ENCODE measurements at places on chromosomes 11 and 22.

- DNase-seq = no peak
- no peak overlapping the region for H3K27ac ChIP-seq
- H3K4me3 ChIP-seq = no peak overlapping the region
- no peaks in the 10 kb centered on the region for H3K27me3 ChIP-seq
Observed at GRCh38 chr11:109911488-109911887, 181.7 kb upstream of the ZC3H12C start.

DNA sequence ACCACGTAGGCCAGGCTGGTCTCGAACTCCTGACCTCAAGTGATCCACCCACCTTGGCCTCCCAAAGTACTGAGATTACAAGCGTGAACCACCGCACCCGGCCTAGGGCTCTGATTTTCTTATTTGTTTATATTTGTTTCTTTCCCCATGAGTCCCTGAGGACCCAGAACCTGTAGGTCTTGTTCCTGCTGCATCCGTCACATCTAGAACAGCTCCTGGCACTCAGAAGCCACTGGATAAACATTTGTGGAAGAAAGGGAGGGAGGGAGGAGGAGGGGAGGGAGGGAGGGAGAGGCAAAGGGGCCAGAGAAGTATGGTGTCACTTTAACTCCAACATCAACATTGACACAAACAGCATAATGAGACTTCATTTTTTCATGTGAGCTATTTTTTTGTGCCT lies 67.7 kb downstream of the CELSR1 start:
- peaks cover 12% of the 10 kb centered on the region for H3K4me1 ChIP-seq
- H3K36me3 ChIP-seq = peaks cover 1% of the 10 kb centered on the region
- peaks cover 10% of the 10 kb centered on the region for H3K27me3 ChIP-seq
- no peak for DNase-seq
- H3K4me3 ChIP-seq = no peak overlapping the region
- no peak overlapping the region for H3K27ac ChIP-seq

DNA sequence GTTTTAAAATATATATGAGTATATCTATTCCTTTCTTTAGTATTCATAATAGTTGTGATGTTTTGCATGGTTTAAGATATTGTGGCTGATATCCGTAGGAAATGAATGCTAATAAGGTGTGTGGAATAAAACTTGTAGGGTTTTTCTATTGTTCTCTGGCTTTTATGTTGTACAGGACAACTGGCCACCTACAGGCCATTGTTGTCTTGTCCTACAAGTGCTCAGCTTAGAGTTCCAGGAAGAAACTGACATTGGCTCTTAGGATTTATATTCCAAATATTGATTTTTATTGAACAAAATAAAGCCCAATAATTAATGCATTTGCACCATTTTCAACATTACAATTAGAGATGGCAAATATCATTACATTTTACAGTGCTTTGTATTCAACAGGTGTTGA lies 512.8 kb upstream of the TENM4 start:
- H3K27ac ChIP-seq = no peak overlapping the region
- H3K4me1 ChIP-seq = no peaks in the 10 kb centered on the region
- H3K36me3 ChIP-seq = peaks cover 1% of the 10 kb centered on the region

DNA sequence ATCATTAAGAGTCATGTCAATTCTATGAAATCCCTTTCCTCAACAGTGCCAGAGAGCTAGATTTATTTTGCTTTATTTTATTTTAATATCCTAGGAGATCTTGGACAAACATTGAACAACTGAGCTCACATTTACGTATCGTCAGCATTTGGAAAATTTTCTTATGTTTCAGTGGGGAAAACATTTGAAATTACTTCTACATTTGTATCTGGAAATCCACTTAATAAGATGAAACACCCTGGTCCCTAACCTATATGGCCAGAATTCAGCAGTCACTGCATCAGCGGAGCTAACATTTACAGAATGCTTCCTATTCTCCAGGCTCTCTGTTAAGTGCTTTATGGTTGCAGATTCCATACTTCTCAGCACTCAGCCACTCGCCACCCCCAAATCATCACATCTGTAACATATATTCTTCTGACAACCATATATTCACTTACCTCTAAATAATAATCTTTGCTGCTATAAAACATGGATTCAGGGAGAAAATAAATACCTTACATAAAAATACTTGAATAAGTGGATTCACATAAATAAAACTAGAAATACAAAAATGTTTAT lies 773.9 kb downstream of the JRKL start:
- H3K4me3 ChIP-seq = no peak overlapping the region
- peaks cover 3% of the 10 kb centered on the region for H3K4me1 ChIP-seq
- H3K27ac ChIP-seq = no peak overlapping the region
- no peak for DNase-seq
- no peaks in the 10 kb centered on the region for H3K36me3 ChIP-seq

- no peak for DNase-seq
- H3K27ac ChIP-seq = no peak overlapping the region
Observed at GRCh38 chr11:95849087-95849825, 59.0 kb downstream of the CEP57 start.

- H3K27ac ChIP-seq = peak overlapping the region; percentile 89
- H3K36me3 ChIP-seq = peaks cover 7% of the 10 kb centered on the region
- H3K4me3 ChIP-seq = peak overlapping the region; percentile 88
- H3K27me3 ChIP-seq = no peaks in the 10 kb centered on the region
- H3K4me1 ChIP-seq = peaks cover 25% of the 10 kb centered on the region
- DNase-seq = no peak
Observed at GRCh38 chr22:19448076-19448607, 631 bp upstream of the C22orf39 start.

DNA sequence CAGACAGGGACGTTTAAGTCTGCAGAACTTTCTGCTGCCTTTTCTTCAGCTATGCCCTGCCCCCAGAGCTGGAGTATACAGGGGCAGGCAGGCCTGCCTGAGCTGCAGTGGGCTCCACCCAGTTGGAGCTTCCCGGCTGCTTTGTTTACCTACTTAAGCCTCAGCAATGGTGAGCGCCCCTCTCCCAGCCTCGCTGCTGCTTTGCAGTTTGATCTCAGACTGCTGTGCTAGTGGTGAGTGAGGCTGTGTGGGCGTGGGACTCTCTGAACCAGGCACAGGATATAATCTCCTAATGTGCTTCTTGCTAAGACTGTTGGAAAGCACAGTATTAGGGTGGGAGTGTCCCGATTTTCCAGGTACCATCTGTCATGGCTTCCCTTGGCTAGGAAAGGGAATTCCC lies 38.5 kb downstream of the NELL1 start:
- H3K36me3 ChIP-seq = no peaks in the 10 kb centered on the region
- no peak for DNase-seq
- no peak overlapping the region for H3K4me3 ChIP-seq
- peaks cover 2% of the 10 kb centered on the region for H3K27me3 ChIP-seq

- peaks cover 46% of the 10 kb centered on the region for H3K27me3 ChIP-seq
- no peak for DNase-seq
- H3K4me3 ChIP-seq = no peak overlapping the region
- H3K4me1 ChIP-seq = peaks cover 9% of the 10 kb centered on the region
Observed at GRCh38 chr22:41979423-41980250, 10.4 kb downstream of the SEPTIN3 start.

- peaks cover 20% of the 10 kb centered on the region for H3K36me3 ChIP-seq
- peak overlapping the region; percentile 89 for H3K4me3 ChIP-seq
- no peak for DNase-seq
- H3K27me3 ChIP-seq = no peaks in the 10 kb centered on the region
- peak overlapping the region; percentile 94 for H3K27ac ChIP-seq
- H3K4me1 ChIP-seq = peaks cover 30% of the 10 kb centered on the region
Observed at GRCh38 chr11:119093942-119094815, 7.5 kb downstream of the DPAGT1 start.

DNA sequence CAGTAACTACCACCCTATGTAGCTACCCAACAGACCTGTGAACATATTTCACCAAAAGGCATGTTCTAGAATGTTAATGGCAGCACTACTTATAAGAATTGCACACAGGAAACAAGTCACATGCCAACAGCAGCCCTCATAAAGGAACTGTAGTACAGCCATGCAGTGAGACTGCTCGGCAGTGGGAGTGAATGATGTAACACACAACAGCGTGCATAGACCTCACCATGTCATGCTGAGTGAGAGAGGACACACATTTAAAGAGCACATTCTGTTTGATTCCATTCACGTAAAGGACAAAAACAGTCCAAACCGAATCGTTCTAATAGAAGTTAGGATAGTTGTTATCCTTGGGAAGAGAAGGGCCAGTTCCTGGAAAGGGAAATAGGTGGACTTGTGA lies 27.2 kb upstream of the KIRREL3 start:
- H3K27me3 ChIP-seq = peaks cover 28% of the 10 kb centered on the region
- no peak overlapping the region for H3K27ac ChIP-seq
- no peak for DNase-seq
- H3K4me1 ChIP-seq = no peaks in the 10 kb centered on the region
- H3K4me3 ChIP-seq = no peak overlapping the region
- H3K36me3 ChIP-seq = no peaks in the 10 kb centered on the region

DNA sequence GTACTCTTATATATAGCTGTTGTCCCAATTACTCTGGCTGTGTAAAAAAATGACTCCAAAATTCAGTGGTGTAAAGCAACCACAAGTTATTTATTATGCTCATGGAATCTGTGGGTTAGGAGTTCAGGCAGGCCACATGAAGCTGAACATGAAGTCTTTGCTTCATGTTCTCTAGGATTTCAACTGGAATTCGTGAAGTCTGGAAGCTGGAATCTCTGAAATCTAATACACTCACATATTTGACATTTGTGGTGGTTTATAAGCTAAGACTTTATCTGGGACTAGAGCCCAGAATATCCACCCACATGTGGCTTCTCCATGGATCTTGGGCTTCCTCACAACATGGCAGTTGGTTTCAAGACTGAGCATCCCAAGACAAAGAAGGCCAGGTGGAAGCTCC lies 430.6 kb downstream of the MIAT start:
- no peak overlapping the region for H3K4me3 ChIP-seq
- H3K27ac ChIP-seq = no peak overlapping the region
- H3K27me3 ChIP-seq = peaks cover 15% of the 10 kb centered on the region
- DNase-seq = no peak
- no peaks in the 10 kb centered on the region for H3K36me3 ChIP-seq

DNA sequence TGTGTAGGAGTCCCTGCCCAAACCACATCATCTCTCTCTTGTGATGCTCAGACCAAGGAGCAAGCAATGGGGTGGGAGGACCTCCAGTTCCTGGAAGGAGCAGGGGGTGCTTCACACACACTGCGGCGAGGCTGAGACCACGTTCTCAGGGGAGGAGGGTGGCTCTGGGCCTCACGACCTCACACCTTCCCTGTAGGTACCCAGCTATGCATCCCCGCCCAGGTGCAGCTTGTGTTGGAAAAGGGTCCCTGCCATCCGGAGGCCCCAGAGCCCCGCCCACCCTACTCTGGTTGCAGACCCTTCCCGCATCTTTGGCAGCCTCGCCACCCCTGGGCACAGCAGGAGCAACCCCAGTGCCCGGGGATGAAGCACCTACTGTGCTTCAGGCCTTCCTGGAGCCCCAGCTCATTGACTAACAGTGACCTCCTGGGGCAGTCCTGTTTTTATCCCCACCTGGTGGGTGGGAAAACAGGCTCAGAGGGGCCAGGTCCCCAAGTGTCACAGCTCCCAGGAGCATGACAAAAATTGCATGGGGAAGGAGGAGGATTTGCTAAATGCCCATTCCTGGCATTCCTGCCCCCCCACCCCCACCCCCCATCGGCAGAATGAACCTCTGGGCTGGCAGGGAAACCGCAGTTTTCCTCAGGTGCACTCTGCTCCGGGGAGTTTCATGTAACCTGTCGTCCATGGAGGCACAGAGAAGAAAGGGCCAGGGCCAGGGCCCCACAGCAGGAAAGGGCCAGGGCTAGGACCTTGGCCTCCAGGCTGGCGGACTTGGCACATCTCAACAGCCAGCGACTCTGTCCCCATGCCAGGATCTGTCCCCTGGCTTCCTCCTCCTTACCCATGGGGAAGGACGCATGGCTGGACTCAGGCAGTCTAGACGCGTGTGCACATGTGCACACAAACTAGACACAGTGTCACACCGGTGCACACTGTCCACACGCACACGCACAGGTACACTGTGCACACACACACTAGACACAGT lies 81.0 kb downstream of the IGLL1 start:
- no peaks in the 10 kb centered on the region for H3K36me3 ChIP-seq
- no peak overlapping the region for H3K4me3 ChIP-seq
- H3K27ac ChIP-seq = peak overlapping the region; percentile 92

- no peaks in the 10 kb centered on the region for H3K27me3 ChIP-seq
- no peaks in the 10 kb centered on the region for H3K36me3 ChIP-seq
- no peak for DNase-seq
- H3K4me1 ChIP-seq = no peaks in the 10 kb centered on the region
- H3K27ac ChIP-seq = no peak overlapping the region
- H3K4me3 ChIP-seq = no peak overlapping the region
Observed at GRCh38 chr22:46125816-46126765, 24.2 kb upstream of the PPARA start.

GRCh38 chr11:86438685-86439084 lies 64.0 kb downstream of the CCDC81 start:
- DNase-seq = no peak
- no peaks in the 10 kb centered on the region for H3K36me3 ChIP-seq
- H3K4me3 ChIP-seq = no peak overlapping the region
- H3K27ac ChIP-seq = peak overlapping the region; percentile 62
- H3K27me3 ChIP-seq = no peaks in the 10 kb centered on the region

DNA sequence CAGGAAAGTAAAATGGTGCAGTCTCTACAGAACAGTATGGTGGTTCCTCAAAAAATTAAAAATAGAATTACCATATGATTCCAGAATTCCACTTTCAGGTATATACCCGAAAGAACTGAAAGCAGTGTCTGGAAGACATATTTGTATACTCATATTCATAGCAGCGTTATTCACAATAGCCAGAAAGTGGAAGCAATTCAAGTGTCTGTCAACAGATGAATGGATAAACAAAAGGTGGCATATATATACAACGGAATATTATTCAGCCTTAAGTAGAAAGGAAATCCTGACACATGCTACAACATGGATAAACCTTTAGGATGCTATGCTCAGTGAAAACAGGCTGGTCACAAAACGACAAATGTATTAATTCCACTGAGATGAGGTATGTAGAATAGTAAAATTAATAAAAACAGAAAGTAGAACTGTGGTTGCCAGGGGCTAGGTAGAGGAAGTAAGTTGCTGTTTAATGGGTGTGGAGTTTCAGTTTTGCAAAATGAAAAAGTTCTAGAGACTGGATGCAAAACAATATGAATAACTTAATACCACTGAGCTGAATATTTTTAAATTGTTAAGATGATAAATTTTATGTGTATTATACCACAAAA lies 14.5 kb downstream of the SAA1 start:
- H3K27ac ChIP-seq = no peak overlapping the region
- H3K36me3 ChIP-seq = peaks cover 44% of the 10 kb centered on the region
- no peak overlapping the region for H3K4me3 ChIP-seq
- no peaks in the 10 kb centered on the region for H3K4me1 ChIP-seq
- DNase-seq = no peak

GRCh38 chr22:20244691-20245576 lies 23.2 kb downstream of the RTN4R start:
- DNase-seq = no peak
- no peaks in the 10 kb centered on the region for H3K36me3 ChIP-seq

- H3K4me1 ChIP-seq = peaks cover 13% of the 10 kb centered on the region
- H3K27ac ChIP-seq = peak overlapping the region; percentile 96
- no peaks in the 10 kb centered on the region for H3K27me3 ChIP-seq
Observed at GRCh38 chr11:124115782-124116616, 749 bp downstream of the VWA5A start.

GRCh38 chr11:121513807-121514206 lies 61.0 kb upstream of the SORL1-AS1 start:
- no peak overlapping the region for H3K4me3 ChIP-seq
- H3K4me1 ChIP-seq = no peaks in the 10 kb centered on the region
- H3K36me3 ChIP-seq = peaks cover 22% of the 10 kb centered on the region
- H3K27me3 ChIP-seq = no peaks in the 10 kb centered on the region

- H3K27me3 ChIP-seq = peaks cover 24% of the 10 kb centered on the region
- H3K36me3 ChIP-seq = no peaks in the 10 kb centered on the region
- no peak overlapping the region for H3K27ac ChIP-seq
- no peak for DNase-seq
- no peak overlapping the region for H3K4me3 ChIP-seq
- peaks cover 3% of the 10 kb centered on the region for H3K4me1 ChIP-seq
Observed at GRCh38 chr22:49404020-49404419, 423.7 kb downstream of the BRD1 start.

All from mesothelial cell of epicardium (in vitro differentiated cells).